ENCODE measurements at places on chromosomes 1 and 21.

DNA sequence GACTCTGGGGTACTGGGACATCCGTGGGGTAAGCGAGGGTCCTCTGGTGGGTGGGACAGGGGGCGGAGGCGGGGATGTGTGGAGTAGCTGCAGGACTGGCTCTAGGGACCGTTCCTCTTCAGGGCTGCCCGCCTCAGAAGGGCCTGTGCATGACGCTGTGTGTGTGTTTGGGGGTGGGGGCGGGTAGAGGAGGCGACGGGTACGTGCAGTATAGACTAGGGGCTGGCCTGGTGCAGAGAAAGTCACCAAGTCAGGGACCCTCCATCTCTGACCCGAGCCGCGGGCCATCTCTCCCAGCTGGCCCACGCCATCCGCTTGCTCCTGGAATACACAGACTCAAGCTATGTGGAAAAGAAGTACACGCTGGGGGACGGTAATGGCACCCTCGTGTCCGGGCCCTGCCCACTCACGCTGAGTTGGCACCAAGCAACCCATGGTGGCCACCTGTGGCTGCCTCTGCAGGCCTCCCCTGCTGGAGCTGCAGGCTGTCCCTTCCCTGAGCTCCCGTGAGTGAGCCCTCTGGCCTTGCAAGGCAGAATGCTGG is 342 bp downstream of the GSTM5 start:
- DNase-seq = no peak

- DNase-seq = no peak
Observed at GRCh38 chr1:224509907-224510306, 75.3 kb upstream of the WDR26 start.

GRCh38 chr1:44934791-44935190 is 51.6 kb downstream of the EIF2B3 start:
- no peak for DNase-seq

DNA sequence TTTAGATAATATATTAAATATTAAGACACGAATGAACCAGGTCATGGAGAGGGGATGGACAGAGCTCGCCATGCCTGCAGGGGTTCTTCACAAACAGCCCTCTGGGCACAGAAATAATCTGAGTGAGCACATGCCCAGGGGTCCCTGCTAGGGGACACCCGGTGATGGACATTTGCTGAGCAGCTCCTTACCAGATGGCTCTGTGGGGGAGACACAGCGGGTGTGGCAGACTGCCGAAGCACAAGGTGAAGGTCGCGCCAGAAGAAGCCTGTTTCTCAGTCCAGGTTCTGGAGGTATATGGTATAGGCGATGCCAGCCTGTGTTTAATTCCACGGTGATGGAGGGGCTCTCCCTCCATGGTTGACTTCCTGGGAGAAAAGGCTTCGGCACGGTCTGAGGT is 9.6 kb downstream of the TRABD2B start:
- no peak for DNase-seq

- no peak for DNase-seq
Observed at GRCh38 chr1:41780322-41780721, 138.4 kb downstream of the HIVEP3 start.

GRCh38 chr1:200527670-200528069 is 92.9 kb downstream of the KIF14 start:
- DNase-seq = no peak

GRCh38 chr1:230940848-230941247 is 37.8 kb downstream of the TTC13 start:
- DNase-seq = no peak

DNA sequence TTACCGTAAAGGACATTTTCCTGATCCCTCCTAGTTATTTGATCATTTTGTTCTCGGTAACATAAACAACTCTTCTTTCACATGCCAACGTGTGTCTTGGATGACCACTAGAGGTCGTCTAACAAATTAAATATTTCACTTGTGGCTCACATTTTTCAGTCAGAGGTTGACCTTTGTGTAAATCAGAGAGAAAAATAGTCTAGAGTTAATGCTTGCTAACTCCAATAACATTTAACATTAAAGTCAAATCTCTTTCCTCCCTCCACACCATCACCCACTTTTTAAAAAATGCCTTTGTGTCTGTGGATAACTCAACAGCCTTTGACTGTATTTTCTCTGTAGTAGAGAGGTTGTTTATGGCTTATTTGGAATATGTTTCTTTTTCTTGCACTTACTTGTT is 220.5 kb upstream of the B3GALT2 start:
- no peak for DNase-seq

DNA sequence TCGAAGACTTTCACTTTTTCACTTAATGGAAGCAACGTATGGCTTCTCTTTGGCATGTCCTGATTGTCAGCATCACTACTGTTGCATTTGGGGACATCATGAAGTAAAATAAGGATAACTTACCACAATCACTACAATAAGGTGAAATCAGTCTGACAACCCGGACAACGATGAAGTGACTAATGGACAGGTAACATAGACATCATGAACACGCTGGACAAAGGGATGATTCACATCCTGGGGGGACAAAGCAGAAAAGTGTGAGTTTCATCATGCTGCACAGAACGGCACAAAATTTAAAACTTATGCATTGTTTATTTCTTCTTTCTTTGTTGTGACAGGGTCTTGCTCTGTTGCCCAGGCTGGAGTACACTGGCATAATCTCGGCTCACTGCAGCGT is 53.9 kb downstream of the FH start:
- no peak for DNase-seq

- no peak for DNase-seq
Observed at GRCh38 chr1:67317803-67318202, 10.1 kb downstream of the IL12RB2 start.

DNA sequence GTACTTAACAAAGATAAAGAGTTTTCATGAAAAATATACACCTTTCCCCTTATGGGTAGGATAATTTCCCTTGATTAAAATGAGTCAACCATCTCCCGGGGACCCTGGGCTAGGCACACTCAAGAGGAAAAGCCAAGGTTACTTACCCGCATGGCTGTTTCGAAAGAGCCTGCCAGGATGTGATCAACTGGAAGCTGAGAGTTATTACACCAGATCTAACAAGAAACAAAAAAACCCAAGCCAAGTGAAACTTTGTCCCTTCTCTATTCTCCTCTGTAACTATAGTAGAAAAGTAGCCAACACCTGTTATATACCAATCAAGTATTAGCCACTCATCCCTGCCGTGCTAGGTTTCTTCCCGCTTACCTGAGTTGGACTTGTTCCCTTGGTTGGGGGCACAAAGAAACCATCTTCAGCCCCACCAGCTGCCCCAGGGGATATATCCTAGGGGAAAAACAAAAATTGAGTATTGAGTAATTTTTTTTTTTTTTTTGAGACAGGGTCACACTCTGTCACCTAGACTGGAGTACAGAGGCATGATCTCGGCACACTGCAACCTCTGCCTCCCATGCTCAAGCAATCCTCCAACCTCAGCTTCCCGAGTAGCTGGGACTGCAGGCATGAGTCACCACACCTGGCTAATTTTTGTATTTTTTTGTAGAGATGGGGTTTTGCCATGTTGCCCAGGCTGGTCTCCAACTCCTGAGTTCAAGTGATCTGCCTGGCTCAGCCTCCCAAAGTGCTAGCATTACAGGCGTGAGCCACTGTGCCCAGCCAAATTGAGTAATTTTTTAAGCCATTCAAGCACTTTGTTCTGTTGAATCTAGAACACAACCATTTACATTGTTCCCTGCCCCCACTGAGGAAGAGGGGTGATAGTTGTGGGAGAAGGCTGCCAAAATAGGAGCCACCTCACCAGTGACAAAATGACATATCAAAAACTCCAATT is 8.4 kb upstream of the PEX19 start:
- DNase-seq = no peak

- no peak for DNase-seq
Observed at GRCh38 chr1:247110627-247111258, 6.6 kb upstream of the ZNF669 start.

GRCh38 chr1:203034422-203035110 is 8.3 kb downstream of the PPFIA4 start:
- DNase-seq = no peak

- no peak for DNase-seq
Observed at GRCh38 chr1:193562121-193562520, 375.7 kb upstream of the B3GALT2 start.

DNA sequence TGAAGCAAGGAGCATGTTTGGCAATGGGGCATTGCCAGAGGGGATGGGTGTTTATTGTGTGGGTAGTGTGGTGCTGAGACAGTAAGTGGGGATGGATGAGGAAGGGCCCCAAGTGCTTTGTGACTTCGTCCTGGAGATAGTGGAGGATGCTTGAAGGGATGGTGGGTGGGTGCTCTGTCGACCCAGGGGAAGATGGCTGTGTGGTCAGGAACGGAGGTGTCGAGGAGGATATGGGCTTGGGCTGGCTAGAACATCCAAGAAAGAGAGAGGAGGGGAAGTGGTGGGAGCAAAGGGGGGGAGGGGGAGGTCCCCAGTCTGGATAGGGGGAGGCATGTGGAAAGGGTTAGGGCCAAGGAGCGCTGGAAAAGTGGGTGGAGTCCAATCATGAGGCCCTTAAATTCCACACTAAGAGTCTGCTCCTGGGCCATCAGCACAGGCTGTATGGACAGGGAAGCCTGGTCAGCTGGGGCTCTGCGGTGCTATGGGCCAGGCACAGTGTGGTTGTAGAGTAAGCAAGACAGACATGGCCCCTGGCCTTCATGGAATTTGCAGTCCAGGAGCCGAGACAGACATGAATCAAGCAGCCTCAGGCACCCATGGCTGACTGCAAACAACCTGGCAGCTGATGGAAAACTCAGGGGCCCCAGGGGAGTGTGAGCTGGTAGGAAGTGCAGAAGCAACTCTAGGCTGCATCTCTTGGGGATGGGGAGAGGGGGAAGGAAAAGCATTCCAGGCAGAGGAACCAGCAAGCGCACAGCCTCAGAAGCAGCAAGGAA is 36.3 kb downstream of the EDN2 start:
- DNase-seq = no peak

GRCh38 chr1:90027281-90027680 is 32.4 kb downstream of the ZNF326 start:
- DNase-seq = no peak

DNA sequence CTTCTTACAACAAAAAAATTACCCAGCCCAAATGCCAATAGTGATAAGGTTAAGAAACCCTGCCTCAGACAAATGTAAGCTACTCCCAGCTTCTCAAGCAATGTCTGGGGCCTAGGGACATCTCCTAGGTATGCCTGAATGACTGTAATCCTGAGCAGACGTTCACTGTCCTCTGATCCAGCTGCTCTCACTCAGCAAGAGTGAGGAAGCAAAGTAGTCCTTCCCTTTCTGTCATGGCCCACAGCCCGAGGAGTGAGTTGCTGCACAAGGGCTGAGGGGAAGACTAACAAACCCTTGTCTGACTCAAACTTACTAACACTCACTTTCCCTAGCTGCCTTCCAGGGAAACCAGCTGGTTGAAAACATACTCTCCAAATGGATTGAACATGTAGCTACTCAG is 124.9 kb upstream of the TNFSF4 start:
- DNase-seq = no peak

- DNase-seq = no peak
Observed at GRCh38 chr1:172485626-172486025, 41.8 kb upstream of the PIGC start.

- no peak for DNase-seq
Observed at GRCh38 chr1:8397511-8397910, 79.6 kb downstream of the SLC45A1 start.

GRCh38 chr1:220789532-220790147 is 2.9 kb downstream of the MTARC1 start:
- DNase-seq = no peak

GRCh38 chr1:183349201-183349711 is 68.9 kb downstream of the NMNAT2 start:
- no peak for DNase-seq

DNA sequence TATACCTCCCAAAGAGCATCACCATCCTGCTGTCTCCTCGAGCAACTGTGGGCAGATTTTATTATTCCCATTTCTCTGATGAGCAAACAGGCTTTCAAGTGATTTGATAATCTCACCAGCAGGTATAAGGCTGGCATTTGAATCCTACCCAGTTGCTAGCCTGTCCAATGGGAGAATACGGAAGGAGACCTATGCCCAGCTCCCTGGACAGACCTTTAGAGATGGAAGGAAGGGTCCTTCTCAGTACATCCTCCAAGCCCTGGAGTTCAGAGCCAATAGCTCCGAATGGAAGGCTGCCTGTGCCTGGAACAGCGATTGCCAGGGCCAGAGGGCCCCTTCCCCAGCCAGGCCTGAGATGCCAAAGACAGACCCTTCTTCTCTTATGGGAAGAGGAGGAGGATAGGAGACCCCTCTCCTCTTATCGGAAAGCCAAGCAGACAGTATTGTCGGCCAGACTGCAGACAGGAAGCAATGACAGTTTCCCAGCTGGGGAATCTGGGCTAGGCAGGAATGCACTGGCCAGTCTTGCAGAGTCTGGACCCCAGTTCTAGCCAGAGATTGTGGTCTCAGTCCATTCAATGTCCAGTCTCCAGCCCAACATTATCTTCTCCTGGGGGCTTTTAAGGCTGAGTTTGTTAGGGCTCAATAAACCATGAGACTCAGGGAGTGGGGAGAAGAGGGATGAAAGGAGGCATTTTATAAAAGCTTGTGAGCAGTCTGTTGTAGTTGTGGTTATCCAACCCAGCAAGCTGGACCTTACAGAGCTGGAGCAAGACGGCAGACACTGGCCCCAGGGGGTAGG is 2.0 kb downstream of the IFFO2 start:
- no peak for DNase-seq

GRCh38 chr21:34531399-34531798 is 19.4 kb upstream of the KCNE1 start:
- no peak for DNase-seq

DNA sequence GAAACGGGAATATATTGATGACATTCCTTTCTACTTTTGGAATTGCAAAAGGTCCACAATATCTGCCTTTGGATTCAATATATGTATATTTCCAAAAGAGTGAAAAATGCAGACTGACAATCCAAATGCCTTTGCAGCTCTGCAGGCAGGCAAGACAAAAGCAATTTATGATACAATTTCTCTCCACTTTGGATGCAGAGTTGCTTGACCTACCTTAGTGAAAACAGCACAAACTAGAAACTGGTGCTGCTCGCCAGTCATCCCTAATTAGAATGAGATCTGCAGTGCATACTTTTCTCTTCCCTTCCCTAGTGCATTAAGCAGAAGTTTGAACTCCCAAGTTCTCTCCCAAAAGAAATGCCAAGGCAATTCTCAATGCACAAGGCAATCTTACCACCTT is 56.8 kb downstream of the KIAA0319L start:
- DNase-seq = no peak

- DNase-seq = no peak
Observed at GRCh38 chr1:55894521-55894920, 679.4 kb upstream of the USP24 start.
